Karpas-422 (cell line): ENCODE measurements at places on chromosomes 12 and 14.
A peak's percentile ranks its signal among the peaks of the same experiment; 100 is the strongest.

DNA sequence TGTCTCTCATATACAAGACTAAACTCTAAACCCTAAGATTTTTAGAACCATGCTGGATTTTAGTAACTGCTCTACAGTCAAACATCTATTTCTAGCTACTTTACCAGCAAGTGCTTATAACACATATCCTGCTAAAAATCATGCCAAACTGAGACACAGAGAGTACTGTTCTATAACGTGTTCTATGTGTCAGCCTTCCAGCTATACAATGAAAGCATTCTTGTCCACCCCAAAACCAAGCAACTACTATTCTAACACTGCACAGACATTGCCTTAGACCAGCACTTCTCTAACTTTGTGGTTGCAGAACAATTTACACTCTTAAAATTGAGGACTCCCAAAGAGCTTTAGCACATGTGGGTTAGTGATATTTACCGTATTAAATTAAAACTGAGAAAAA lies 85.7 kb downstream of the SPPL3 start:
- DNase-seq = no peak

- peak; percentile 86 for DNase-seq
These were observed 26.6 kb upstream of the KLRB1 start for GRCh38 chr12:9634177-9634803.

GRCh38 chr12:63394349-63394748 lies 243.3 kb upstream of the AVPR1A start:
- DNase-seq = no peak

GRCh38 chr12:3463921-3464320 lies 27.1 kb upstream of the PRMT8 start:
- DNase-seq = no peak

- no peak for DNase-seq
These were observed 11.0 kb upstream of the AEBP2 start for GRCh38 chr12:19428246-19428645.

GRCh38 chr14:22384167-22384549 lies 204.9 kb downstream of the DAD1 start:
- no peak for DNase-seq

DNA sequence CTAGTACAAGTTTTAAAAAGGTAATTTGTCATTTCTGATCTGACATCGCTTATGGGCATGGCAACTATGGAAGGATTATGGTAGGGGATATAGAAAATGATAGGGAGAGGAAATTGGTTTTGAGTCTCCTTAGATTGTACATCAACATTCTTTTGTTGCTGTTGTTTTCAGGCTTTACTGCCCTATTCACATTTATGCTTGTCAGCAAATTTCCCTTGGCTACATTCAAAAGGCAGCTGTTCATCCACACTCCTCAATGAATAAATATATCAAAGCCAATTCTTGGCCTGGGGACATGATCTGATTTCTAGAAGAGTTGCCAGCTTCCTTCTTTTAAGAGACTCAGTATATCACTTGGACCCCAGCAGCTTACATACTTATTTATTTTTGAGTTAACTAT lies 283.4 kb downstream of the CEP128 start:
- DNase-seq = no peak

- DNase-seq = no peak
These were observed 182.8 kb downstream of the SLC5A8 start for GRCh38 chr12:101027200-101027599.

DNA sequence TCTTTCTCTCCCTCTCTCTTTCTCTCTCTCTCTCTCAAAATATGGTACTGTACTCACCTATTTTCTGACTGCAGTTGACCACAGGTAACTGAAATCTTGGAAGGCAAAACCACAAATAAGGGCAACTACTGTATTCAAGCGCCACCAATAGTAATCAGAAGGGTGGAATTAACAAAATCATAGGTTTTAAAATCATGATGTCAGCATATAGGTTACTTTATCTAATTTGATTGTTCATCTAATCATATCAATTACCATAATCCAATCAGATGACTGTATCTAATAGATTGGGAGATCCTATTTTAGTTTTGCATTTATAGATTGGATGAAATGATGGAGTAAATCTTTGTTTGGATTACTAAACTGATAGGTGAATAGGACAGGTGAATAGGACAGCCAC lies 155.8 kb upstream of the KITLG start:
- DNase-seq = no peak
